NCI-H2171 treated with DMSO at 0.1 percent for 48 hours (cell line): ENCODE measurements at places on chromosomes 2 and 18.

DNA sequence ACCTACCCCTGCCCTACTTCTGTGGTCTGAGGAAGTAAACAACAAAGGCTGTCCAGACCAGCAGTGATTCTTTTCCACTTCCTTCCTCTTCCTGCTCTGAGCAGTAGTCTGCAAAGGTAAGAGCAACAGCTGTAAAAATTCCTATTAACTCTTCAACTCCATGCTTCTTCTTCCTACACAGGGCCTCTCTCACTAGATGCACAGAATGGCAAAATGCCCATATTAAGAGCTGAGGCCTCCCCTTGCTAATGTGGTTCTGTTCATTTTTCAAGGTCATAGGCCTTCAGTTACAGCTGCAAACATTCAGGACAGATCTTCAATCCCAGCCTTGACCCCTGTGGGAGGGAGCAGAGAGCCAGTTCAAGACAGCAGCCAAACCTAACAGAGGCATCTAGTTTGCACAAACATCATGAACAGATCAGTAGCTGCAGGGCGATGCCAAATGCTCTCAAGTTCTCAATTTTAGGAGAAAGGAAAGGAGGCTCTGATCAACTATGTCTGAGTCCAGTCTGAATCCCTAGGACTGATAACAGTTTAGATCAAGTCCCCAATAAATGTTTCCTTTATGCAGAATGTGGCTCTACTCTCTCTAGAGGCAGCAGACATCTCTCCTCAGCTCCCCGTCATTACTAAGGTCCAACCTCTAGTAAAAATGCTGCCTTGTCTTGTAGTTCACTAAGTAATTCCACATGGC lies 20.9 kb downstream of the SLC40A1 start:
- DNase-seq, result no peak

DNA sequence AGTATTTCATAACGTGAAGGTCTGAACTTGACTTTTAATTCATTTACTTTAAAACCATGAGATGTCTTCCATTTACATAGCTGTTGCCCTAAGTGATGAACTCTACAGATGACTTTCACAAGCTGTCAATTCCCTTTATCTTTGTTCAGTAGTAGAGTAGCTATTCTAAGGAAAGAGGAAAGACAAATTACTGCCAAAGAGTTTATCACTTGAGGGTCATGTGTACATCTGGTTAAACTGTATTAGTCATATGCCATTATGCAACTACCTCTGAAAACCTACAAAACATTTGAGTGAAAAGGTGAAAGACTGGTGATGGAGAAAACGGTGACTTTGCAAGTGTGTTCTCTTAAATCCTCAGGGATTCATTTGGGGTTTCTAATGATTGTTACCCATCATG lies 763.9 kb downstream of the TMEM182 start:
- DNase-seq, result no peak

GRCh38 chr2:181553244-181553643 lies 96.1 kb downstream of the ITGA4 start:
- DNase-seq, result no peak

GRCh38 chr18:32884543-32884942 lies 111.7 kb upstream of the KLHL14 start:
- no peak for DNase-seq
